ENCODE measurements at places on chromosomes 7 and 10.

DNA sequence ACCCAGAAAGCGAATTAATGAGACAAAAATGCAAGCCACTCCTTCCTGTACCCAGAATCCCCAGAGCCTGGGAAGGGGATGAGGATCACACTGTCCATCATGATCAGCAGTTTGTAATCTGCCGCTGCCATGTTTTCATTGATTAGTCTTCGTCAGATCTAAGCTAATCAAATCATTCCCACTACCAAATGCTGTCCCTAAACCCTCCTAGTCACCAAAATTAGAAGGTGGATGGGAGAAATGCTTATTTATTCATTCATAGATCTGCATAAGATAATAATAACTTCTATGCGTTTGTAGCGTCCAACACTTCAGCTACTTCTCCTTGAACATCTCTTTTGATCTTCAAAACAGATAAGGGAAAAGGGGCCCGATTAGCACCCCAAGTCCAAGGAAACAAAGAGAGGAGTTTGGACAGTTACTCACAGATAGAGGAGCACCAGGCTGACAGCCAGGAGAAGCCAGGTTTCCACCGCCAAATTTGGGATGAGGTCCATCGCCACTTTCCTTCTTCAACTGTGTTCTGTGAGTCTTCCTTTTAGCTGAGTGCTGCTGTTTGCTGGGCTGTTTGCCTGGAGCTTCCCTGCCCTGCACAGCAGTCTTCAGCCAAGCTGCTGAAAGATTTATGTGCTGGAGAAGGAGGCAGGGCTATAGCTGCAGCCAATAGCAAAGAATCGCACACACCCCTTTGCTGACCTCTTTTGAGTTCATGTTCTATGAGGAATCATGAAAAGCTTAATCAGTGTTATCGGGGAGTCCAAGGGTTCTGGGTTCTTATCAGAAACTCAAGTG, at the start of gene CYP3A5:
Gene CYP3A5, minus strand, starts transcription at position 597 of the 792 bp plus-strand sequence. Its CDS starts 100 bp downstream, at position 497.
- no peak for DNase-seq

GRCh38 chr7:148436571-148436970, 154.0 kb upstream of the C7orf33 start:
- DNase-seq, result no peak

- DNase-seq, result no peak
Observed at GRCh38 chr10:112826018-112826697, 123.9 kb upstream of the TCF7L2 start.

DNA sequence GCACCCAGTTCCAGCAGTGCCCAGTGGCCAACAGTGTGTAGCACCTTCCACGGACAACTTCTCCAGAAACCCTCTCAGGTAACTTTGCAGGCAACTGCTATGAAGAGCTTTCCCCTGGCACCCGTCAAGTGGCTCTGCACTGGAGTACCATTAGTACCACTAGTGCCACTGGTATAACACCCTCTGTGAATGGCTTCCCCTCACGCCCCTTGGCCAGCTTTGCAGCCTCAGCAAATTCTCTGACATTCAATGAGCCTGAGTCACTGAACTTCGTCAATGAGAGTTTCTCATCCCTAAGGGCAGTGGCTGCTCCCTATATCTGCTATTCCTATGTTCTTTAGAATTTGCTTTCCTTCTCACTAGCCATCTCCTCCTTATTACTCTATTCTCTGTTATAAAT, 7.6 kb upstream of the HERPUD2 start:
- no peak for DNase-seq

- DNase-seq, result no peak
Observed at GRCh38 chr10:59433720-59434428, 71.5 kb upstream of the FAM13C start.

- no peak for DNase-seq
Observed at GRCh38 chr10:97336942-97337831, 2.7 kb upstream of the FRAT2 start.

GRCh38 chr10:11144626-11145494, 127.2 kb downstream of the CELF2 start:
- no peak for DNase-seq

- DNase-seq, result peak; percentile 14
Observed at GRCh38 chr7:25069900-25070443, 55.1 kb downstream of the CYCS start.

DNA sequence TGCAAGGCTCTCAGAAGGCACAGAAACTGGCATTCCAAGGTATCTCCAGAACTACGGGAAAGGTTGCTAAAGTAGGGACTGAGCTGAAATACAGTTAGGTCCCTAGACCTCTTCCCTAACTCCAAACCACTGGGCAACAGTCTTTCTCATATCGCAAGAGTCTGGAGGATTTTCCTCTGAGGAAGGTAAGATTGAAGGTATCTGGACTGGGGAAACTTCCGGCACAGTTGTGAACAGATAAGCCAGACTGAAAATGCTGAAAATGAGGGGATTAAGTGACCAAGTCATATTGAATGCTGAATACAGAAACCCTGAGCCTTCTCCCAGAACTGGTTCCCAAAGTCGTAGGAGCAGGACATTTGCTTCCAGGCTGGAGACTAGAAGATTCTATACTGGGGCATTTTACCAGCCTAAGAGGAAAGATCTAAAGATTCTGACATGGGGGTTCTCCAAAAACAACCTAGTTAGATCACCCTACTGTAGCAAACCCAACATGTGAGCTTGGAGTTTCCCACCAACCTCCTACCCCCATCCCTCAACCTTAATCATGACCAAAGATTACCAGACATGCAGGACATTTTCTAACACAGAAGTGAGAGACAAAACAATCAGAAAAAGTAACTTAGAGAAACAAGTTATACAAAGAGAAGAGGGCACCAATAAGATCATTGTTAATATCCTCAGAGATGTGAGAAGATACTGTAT, 2.8 kb upstream of the PRRT4 start:
- DNase-seq, result no peak

DNA sequence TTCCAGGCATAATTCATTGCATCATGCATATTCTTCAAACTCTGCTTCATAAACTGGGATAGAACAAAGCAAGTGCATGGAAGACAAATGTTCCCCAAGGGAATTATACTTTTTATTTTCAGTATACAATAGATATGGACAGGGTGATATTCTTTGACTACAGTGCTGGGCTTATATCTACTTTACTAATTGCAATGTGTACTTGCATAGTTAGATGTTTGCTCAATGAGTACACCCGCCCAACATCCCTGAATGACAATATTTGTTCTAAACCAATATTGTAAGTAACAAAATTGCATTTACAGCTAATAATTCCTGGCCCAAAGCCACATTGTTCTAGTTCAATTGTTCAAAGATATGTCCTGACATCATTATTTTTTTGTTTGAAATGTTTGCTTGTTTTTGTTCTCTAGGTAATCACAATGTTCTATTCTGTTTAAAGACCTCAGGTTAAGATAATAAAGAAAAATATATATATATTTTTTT, 171.4 kb downstream of the PTN start:
- no peak for DNase-seq

GRCh38 chr10:3192856-3193635, 20.5 kb upstream of the PITRM1 start:
- peak; percentile 28 for DNase-seq

DNA sequence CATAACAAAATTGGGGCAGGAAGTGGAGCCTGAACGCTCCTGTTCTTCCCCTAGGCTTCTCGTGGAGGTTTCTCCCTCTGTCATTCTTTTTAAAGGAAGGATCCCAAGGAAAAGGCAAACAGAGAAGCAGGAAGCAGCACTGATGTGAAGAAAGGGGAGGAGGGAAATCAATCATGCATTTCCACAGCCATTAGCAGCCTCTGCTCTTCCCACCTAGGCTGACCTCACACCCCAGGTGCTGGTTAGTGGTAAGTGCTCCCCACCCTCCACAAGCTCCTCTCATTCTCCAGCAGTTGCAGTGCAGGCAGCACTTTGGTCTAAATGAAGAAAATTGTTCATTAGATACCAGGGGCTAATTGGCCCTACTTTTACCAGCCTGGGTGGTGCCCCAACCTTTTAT, 2.6 kb downstream of the CRHR2 start:
- no peak for DNase-seq

DNA sequence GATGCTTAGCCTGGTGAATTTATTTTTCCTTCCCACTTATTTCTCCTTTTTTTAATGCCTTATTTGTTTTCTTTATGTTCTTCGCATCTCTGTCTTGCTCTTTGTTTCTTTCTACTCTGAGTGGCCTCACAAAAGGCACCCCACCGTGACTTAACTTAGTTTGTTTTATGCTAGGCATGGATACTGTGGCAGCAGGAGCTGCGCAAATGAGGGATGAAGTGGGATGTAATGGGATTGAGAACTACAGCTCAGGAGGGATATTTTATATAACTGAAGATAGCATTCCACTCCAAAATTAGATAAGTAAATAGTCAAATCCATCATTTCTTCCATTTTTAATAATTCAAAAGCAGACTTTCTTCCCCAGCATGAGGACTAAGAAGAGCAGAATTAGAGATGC, 1.7 kb upstream of the CACNA2D1 start:
- DNase-seq, result no peak

- no peak for DNase-seq
Observed at GRCh38 chr7:150408393-150409299, 29.5 kb downstream of the ZNF775 start.

DNA sequence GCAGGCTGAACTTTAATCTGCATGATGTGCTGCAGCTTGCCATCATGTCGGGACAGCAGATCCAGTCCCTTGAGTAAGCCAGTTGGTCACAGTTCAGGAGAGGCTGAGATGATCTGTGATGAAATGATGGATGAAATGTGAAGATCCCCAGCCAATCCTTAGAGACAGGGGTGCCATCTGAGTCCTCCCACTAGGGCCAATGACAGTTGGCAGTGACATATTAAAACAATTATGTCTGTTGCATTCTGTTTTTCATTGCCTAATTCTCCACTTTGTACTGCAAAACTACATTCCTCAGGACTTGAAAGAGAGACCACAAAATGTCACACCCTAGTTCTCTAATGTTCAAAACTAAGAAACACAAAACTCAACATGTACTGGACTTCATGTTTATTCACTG, 66.3 kb upstream of the CAV2 start:
- DNase-seq, result no peak

DNA sequence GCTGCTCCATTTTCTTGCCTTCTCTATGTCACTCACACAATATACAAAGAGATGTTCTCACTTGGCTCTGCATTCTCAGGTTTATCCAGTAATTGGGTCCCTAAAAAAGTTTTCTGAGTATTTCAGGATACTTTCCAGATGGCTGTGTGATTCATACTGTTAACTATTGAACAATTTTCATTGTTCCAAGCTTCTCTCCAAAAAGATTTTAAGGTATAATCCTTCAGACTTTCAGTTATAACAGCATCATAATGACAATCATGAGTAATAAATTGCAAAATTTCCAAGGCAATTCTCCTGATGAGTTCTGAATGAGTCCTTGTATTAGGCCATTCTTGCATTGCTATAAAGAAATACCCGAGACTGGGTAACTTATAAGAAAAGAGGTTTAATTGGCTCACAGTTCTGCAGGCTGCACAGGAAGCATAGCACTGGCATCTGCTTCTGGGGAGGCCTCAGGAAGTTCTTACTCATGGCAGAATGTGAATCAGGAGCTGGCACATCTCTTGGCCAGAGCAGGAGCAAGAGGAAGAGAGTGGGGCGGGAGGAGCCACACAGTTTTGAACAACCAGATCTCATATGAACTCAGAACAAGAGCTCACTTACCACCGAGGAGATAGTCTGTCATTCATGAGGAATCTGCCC, 148.1 kb downstream of the SLC16A9 start:
- no peak for DNase-seq

DNA sequence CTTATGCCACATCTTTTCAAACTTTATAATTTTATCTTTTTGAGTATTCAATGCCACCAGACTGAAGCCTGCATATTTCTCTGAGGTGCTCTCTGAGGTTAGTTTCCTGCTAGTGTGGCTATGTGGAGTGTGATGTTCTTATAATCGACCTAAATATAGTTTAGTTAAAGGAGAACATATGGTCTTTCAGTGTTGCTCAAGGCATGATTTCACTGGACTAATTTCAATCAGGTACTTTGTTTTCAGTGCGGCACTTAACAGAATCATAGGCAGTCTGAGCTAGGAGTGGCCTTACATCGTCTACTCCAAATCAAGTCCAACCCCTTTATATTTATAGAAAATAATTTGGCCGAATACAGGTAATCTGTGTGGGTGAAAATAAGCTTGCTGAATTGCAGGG, 134.2 kb downstream of the NXPH1 start:
- DNase-seq, result no peak

- DNase-seq, result no peak
Observed at GRCh38 chr7:48887500-48887899, 36.8 kb upstream of the CDC14C start.

DNA sequence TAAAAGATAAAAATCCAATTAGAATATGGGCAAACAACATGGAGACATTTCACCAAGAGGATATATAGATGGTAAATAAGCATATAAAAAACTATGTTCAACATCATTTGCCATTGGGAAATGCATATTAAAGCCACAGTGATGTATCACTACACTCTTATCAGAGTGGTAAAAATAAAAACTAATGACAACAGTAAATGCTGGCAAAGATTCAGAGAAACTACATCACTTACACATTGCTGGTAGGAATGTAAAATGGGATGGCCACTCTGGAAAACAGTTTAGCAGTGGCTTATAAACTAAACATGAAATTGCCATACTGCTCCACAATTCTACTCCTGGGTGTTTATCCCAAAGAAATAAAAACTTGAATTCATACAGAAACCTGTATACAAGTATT, 59.2 kb downstream of the CROT start:
- DNase-seq, result no peak

GRCh38 chr10:11700539-11700938, 41.6 kb upstream of the ECHDC3 start:
- no peak for DNase-seq

GRCh38 chr10:71850021-71850742, 869 bp downstream of the PSAP start:
- no peak for DNase-seq

DNA sequence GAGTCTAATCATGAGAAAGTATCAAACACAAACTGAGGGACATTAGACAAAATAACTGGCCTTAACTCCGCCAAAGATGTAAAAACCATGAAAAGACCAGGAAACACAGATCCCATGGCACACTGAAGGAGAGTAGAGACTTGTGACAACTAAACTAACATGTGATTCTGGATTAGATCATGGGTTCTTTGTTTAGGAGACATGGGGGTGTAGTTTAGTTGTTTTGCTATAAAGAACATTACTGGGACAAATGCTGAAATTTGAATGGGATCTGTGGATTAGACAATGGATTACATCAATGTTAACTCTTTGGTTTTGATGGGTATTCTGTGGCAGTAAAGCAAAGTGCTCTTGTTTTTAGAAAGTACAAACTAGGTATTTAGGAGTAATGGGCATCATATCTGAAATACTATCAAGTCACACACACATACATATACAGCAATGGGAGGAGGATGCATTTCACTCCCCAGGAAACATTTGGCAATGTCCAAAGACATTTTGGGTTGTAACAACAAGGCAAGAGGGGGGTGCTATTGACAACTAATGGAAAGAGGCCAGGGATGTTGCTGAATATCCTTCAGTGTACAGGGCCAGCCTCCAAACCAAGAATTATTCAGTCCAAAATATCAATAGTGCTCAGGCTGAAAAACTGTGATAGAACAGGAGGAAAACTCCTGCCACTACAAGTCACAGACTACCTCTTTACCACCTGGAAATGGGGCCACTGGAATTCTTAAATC, 32.4 kb downstream of the WAPL start:
- no peak for DNase-seq

Data from activated CD4-positive, CD25-positive, alpha-beta regulatory T cell treated with anti-CD3 and anti-CD28 coated beads, Interleukin-2, amount 50 U/mL, for 16 hours (primary cell).